ENCODE measurements at places on chromosomes 1 and 21.
A peak's percentile ranks its signal among the peaks of the same experiment; 100 is the strongest.

GRCh38 chr1:88001460-88001859, 672.8 kb downstream of the LMO4 start:
- DNase-seq = peak; percentile 9

GRCh38 chr1:42081475-42081874, 71.7 kb upstream of the GUCA2B start:
- DNase-seq = no peak

DNA sequence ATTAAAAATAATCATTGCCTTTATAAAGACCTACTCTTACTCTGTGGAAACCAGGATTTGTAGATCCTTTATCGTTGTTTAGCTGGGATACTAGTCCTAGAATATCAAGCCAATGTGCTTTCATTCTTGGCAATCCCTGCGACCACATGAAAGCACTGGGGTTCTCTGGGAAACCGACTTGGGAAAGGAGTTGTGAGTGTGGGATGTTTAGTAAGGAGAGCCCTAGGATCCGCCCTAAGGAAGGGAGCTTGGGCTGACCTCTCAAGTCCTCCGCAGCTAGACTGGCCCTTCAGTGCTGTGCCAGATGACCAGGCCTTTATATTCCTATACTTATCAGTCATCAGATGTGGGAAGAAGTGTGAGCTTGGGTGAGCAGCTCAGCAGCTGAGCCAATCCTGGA, 5.2 kb upstream of the KRTAP19-8 start:
- no peak for DNase-seq

DNA sequence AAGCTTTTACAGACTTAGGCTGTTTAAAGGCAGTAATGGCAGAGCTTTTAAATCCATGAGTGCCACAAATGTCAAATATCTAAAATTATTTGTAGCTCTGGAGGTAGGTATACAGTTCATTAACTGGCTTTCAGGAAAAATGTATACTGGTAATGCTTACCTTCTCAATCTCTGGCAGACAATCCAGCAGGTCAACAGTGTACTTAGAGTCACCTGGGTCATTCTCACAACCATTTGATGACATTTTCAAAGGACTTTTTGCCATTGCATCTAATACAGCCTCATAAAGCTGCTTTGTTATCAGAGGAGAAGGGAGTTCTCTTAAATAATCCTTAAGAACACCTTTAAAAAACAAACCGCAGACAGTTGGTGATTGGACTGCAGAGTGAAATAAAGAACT, 31.9 kb downstream of the SYDE2 start:
- no peak for DNase-seq

DNA sequence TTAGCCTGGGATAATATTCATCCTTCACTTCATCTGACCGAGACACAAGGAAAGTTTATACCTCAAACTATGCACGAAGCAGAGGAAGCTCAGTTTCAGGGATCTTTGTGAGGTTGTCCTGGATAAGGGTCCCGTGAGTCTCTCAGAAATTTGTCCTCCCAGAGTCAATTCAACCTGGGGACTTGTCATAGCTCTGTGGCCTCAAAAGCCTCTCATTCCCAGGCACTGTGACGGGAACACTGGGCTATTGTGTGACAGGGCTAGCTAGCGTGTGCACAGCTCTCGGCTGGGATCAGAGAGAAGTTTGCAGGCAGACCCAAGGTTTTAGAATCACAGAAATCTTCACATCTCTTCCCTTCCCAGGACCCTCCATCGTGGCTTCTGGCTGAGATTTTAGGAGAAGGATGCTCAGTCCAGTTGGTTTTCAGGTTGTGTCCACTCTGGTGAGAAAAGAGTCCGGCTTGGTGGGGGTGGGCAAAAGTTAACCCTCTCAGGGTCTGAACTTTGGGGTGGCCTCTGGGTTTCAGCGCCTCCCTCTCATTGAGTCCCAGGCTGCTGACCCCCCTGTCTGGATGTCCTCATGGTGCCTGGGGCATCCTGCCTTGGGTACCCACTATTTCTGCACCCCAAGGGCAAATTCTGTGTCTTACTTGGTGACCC, 20.4 kb upstream of the LBR start:
- DNase-seq = no peak

DNA sequence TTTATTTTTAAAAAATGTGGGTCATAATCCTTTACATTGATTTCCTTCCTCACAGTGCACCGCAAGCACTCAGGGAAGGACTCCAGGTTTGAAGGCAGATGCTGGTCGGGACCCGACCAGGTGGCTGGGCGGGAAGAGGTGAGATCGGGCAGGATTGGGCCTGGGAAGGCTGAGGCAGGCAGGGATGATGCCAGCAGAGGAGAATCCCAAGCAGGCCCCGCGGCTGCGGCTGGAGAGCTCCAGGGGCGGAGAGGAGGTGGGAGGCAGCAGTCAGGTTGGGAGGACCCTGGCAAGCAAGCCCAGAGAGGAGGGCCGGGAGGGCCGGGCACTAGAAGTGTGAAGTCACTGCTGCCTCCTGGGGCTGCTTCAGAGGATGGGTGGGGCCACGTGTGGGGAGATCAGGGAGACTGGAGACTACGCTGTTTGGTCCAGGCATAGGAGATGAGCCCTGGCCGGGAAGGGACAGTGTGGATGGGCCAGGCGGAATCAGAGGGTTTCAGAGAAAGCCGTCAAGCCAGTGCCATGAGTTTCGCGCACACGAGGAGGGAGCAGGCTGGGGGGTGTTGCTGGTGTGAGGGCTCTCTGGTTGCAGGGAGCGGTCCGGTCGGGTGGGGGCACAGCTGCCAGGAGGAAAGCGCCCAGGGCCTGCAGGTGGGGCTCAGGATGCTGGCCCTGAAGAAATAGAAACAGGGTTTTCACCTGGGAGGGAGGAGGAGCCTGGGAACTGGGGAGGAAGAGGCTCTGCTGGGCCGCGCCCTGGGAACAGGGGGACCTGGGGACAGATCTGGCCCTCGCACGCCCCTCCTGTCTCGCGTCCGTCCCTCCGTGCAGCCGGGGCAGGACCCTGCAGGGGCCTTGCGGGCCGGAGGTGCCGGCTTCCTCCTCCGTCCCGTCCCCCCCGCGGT, 888 bp upstream of the COL18A1 start:
- DNase-seq = no peak

GRCh38 chr1:6776895-6777294, 8.4 kb upstream of the CAMTA1 start:
- no peak for DNase-seq

GRCh38 chr1:9437961-9438430, 101.3 kb upstream of the SLC25A33 start:
- DNase-seq = no peak

DNA sequence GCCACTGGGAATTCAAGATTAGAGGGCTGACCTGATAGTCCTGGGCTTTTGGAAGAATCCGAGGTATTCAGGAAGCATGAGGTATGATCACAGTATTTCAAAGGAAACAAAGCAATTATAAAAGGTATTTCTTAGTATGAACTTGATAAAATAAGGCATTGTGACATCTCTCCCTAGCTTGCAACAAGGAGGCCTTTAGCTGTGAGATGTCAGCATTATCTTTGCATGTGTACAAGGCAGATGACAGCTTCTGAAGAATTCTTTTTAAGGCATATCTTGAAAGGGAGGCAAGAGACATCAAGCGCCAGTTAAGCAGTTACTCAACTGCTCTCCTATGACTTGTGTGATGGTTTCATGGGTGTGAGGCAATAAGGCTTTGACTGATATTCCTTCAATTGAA, 1123.7 kb downstream of the PLA2G4A start:
- DNase-seq = no peak

- no peak for DNase-seq
Measured at GRCh38 chr1:56033321-56034037, 545.9 kb downstream of the PLPP3 start.

- DNase-seq = no peak
Measured at GRCh38 chr1:73359001-73359400, 839.0 kb downstream of the LRRIQ3 start.

Data from non-pigmented ciliary epithelial cell (primary cell).